Stimulated activated naive B cell treated with anti-CD40 and anti-IgM and Interleukin-4, amounts not matched to agents 10 μg/mL and 1 μg/mL and 100 μg/mL, for 72 hours (primary cell): ENCODE measurements at places on chromosomes 1 and 21.
A peak's percentile ranks its signal among the peaks of the same experiment; 100 is the strongest.

GRCh38 chr21:45443595-45444181 is 38.7 kb downstream of the COL18A1 start:
- no peak for DNase-seq

GRCh38 chr21:42558846-42559245 is 45.2 kb downstream of the SLC37A1 start:
- no peak for DNase-seq

DNA sequence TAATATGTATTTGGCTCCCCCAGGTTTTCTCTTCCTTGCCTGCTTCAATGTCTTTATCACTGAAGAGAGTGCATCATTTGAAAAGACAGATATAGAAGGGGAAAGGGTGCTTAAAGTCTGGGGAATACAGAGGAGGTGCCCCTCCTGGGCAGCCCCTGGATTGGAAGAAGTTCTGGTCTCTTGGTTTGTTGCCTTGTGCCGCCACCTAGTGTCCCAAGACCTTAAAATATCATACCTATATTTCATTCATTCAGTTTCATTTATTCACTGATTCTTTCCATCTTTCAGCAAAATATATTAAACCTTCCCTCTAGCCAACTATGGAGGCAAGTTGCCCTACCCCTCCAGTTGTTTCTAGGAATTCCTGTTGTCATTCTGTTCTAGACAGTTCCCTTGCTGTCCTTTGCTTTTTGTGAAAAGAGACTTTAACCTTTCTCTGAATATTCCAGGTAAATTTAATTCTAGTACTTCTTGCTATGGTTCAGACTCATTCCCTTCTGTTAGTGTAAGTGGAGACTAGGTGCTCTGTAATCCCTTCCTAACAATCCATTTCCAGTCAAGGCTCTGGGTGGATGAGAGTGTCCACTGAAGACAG is 56.1 kb downstream of the MEF2D start:
- no peak for DNase-seq

GRCh38 chr1:5662086-5662743 is 330.0 kb downstream of the NPHP4 start:
- no peak for DNase-seq

GRCh38 chr1:25573961-25574360 is 30.6 kb downstream of the LDLRAP1 start:
- no peak for DNase-seq

- no peak for DNase-seq
These were observed 56.4 kb downstream of the COL18A1 start for GRCh38 chr21:45461369-45461750.

GRCh38 chr1:21292984-21293536 is 2.8 kb upstream of the ECE1 start:
- peak; percentile 87 for DNase-seq

GRCh38 chr1:184324972-184325371 is 61.9 kb upstream of the C1orf21 start:
- DNase-seq: no peak

DNA sequence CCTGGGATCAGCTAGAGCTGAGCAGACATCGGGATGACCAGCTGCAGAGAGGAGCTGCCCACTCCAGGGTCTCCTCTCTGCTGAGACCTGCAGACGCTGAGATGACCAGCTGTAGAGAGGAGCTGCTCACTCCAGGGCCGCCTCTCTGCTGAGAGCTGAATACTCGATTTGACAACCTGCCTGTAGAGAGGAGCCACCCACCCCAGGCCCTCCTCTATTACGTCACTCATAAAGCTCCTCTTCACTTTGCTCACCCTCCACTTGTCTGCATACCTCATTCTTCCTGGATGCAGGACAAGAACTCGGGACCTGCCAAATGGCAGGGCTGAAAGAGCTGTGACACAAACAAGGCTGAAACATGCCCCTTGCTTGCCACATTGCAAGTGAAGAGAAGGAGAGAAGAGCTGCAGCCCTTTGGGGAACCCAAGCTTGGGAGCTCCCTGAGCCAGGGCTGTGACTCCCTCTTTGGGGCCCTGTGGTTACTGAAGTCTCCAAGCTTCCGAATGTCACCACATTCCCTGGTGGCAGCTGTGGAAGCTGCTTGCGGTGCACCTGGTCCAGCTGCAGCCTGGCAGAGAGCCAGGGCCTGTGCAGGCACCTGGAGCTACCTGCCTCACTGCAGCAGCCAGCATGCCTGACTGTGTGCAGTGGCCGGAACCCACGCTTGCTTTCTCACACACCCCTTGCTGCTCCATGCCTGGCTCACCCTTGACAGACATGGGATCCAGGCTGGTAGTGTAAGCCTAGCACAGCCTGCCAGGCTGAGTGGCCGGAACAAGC is 59.6 kb downstream of the CC2D1B start:
- DNase-seq: no peak

DNA sequence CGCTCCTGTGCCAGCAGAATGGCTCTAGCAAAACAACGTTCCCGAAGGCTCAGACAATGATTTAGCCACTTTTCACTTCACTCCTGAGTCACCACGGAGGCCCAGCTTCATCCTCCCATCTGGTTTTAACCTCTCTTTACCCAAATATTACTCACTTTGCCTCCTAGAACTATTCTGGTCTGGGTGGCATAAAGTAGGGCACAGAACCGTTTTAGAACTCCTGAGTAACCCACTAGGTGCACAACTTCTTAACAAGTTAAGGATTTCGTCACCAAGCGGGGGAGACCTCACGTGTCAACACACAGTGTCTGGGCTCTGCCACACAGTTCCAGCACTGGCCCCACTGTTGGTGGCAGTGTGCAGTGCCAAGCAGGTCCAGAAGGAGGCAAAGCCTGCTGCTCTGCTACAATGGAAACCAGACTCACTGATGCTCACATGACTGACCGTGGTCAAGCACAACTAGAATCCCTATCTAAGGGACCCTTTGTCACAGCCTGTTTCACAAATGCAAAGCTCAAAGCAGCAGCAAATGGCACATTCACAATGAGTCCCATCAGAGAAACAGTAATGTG is 121.7 kb downstream of the SIPA1L2 start:
- no peak for DNase-seq

DNA sequence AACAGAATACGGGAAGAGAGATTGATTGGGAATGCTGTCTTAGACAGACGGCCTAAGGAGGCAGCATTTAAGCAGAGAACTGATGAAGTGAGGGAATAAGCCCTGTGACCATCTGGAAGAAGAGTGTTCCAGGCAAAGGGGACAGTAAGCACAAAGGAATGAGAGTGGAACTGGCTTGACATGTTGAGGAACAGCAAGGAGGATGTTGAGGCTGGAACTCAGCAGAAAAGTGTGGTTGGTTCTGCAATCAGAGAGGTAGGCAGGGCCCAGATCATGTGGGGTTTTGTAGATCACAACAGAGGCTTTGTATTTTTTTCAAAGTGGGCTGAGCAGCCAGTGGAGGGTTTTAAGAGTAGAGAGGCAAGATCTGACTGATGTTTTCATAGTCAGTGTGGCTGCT is 157.4 kb downstream of the DNM3 start:
- no peak for DNase-seq

GRCh38 chr1:43466403-43466802 is 12.7 kb upstream of the HYI start:
- no peak for DNase-seq

DNA sequence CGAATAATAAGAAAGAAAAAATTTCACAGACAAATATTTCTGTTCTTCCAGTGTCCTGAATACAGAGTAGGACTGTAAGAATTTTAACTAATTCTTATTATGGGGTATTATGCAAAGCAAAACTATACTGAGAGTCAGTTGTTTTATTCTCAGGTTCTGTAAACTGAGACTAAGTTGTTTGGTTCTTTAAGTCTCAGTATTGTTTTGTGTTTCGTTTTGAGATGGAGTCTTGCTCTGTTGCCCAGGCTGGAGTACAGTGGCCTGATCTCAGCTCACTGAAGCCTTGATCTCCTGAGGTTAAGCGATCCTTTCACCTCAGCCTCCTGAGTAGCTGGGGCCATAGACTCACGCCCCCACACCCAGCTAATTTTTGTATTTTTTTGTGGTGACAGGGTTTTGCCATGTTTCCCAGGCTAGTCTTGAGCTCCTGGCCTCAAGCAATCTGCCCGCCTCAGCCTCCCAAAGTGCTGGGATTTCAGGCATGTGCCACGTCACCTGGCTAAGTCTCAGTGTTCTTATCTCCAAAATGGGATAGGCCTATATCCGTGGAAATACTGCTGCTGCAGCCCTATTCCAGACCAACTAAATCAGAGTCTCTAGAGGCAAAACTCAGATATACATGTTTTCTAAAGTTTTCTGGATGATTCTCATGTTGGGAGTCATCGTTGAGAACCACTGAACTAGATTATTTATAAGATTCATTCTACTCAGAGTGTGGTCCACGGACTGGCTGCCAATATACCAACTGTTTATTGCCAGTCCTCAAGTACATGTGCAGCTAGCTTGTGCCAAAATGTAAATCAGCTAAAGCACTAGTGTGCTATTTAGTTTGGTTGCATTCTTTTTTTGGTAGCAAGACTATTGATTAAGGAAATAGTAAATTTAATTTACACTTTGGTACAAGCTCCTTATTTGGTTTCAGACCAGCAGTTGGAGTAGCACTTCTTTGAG is 116.6 kb downstream of the HS2ST1 start:
- DNase-seq: no peak

DNA sequence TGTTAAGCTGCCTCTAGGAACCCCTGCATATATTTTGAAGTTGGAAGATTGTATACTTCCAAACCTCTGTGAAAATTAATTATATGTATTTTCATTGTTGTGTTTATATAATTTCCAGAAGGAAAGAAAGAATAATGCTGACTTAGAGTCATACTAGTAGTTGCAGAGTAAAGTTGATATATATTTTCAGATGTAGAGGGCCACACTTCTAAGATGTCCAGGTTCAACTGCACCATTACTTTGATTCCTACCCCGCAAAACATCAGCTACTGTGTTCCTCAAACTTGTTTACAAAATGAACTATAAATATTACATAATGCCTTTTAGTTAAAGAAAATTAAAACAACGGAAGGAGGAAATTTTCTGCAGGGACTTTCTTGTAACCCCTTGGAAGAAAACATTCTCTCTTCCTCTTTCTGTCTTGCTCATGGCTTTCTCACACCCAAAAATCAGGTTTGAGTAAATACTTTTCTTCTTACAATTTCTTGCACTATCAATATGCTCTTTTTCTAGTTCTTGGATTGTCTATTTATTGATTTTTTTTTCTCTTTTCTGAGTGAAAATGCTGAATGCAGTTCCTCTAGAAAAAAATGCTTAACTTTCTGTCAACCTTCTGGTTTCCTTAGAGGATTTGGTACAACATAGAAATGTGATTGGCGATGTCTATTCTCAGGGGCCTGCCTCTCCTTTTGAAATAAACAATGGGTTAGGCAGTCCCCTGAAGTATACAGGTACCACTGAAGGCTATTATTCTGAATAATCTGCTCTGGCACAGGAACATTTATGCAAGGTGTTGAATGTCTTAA is 867.8 kb downstream of the TTLL7 start:
- DNase-seq: no peak

DNA sequence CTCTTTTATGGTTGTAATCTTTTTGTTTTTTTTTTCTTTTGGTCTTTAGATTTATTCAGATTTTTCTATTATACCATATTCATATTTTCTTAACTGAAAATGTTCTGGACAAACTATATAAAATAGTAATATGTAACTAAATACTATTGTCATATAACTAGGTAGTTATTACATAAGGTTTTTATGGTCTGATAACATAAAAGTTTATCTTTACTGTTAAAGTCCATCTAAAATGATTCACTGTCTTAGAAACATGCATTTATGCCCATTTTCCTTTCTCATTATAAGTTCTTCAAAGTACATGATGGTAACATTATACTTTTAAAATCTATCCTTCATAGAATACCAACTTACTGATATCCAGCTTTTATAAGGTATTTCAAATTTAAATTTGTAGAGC is 29.1 kb downstream of the IARS2 start:
- no peak for DNase-seq

DNA sequence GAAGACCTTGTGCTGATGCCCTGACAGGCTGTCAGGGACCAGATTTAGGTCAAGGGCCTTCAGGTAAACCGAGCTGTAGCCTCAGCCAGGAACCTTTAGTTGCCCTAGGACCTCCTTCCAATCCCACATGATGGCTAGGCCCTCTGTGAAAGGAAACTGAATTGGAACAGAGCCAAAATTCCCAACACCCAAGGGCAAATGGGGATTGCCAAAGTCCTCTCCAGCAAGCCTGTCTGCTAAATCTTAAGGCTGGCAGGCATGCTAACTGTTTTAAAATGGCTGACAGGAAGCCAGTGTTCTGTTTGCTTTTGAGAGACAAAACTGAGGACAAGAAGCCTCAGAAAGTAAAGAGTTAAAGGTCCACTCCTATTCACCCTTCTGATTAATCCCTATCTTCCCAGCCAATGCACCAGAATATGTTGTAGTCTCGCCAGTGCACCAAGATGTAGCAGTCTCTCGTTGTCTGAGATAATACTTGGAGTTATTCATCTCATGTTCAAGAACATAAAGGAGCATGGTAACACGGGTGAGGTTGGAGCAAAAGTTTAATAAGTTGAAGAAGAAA is 35.1 kb downstream of the MSTO1 start:
- no peak for DNase-seq

GRCh38 chr21:37381883-37382585 is 15.5 kb downstream of the DYRK1A start:
- DNase-seq: no peak

DNA sequence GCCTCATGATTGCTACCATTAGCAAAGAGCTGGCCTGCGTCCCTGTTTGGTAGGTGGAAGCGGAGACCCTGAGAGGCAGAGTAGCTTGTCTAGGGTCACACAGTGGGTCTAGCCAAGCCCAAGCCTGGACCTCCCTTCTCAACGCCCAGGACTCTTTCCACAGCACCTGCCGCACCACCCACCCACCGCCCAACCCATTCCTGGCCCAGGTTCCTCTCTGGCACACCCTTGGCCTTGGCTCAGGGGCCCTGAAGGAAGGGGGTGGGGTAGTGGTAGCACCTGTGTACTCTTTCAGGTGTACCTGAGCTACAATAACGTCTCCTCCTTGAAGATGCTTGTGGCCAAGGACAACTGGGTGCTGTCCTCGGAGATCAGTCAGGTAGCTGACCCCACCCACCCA is 19.3 kb downstream of the FAM151A start:
- DNase-seq: no peak

DNA sequence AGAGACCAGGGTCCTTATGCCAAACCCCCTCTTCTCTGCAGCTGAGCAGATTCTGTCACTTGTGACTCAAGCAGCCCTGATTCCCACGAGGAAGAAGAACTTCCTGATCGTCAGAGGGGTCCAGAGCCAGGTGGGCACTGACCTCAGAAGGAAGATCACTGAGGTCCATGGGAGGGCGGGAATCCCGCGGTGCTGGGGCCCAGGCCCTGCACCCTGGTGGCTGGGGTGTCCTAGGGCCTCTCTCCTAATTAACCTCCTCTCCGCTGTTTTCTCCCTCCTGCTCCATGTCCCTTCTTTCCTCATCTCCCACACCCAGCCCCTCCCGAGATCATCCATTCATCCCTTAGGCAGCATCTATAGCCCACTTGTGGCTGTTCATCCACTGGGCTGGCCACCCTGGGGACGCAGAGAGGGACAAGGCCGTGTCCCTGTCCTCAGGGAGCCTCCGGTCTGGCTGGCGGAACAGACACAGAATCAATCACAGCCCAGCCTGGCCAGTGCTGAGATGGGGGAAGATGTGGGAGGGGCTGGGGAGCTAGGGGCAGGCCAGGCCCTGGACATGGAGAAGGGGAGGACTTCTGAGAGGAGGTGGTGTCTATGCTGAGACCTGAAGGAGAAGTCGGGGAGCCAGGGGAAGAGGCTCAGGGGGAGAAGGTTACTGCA is 638.3 kb downstream of the MATN1 start:
- no peak for DNase-seq

GRCh38 chr1:27111626-27112573 is 43.0 kb downstream of the SLC9A1 start:
- DNase-seq: peak; percentile 69
